ENCODE measurements at places on chromosomes 12 and 14. TPM values are rescaled to one million over a fixed set of nuclear protein-coding genes. Genes with fewer than 3 reads are reported as not detected.

FOXN4 gene
- total RNA-seq, result 0.03 TPM

AQP2 gene
- not detected for total RNA-seq

INHBC gene
- not detected for total RNA-seq

NTS gene
- 51.2 TPM for total RNA-seq

REM2 gene
- 0.36 TPM for total RNA-seq

LRP6 gene
- total RNA-seq, result 14.7 TPM

KRT81 gene
- total RNA-seq, result 4,063 TPM
